NCI-H187 (cell line): ENCODE measurements at places on chromosomes 16 and 17.

- no peak for DNase-seq
Observed at GRCh38 chr16:84302111-84302954, 7.7 kb downstream of the WFDC1 start.

DNA sequence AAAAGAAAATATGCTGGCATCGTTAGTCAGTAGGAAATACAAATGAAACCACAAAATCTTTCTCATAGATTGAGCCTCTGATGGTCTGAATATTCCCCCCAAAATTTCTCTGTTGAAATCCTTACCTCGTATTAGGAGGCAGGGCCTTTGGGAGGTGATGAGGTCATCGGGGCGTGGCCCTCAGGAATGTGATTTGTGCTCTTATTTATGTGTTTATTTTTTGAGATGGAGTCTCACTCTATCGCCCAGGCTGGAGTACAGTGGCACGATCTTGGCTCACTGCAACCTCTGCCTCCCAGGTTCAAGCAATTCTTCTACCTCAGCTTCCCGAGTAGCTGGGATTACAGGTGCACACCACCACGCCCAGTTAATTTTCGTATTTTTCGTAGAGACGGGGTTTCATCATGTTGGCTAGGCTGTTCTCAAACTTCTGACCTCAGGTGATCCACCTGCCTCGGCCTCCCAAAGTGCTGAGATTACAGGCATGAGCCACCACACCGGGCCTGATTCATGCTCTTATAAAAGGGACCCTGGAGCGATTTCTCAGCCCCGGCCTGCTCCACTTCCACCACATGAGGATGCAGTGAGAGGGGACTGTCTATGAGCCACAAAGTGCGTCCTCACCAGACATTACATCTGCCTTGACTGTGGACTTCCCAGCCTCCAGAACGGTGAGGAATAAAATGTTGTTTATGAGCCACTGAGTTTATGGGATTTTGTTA is 53.1 kb downstream of the DNAH17 start:
- no peak for DNase-seq

GRCh38 chr16:75011634-75012307 is 12.9 kb downstream of the ZNRF1 start:
- DNase-seq, result no peak

GRCh38 chr16:72367851-72368250 is 195.9 kb upstream of the PMFBP1 start:
- no peak for DNase-seq

GRCh38 chr17:44781551-44782325 is 22.9 kb downstream of the ADAM11 start:
- no peak for DNase-seq

- peak; percentile 19 for DNase-seq
Observed at GRCh38 chr16:28935924-28936783, 4.4 kb downstream of the CD19 start.

GRCh38 chr16:72362973-72363372 is 191.0 kb upstream of the PMFBP1 start:
- DNase-seq, result no peak

GRCh38 chr17:36632916-36633771 is 31.8 kb downstream of the MRM1 start:
- no peak for DNase-seq

DNA sequence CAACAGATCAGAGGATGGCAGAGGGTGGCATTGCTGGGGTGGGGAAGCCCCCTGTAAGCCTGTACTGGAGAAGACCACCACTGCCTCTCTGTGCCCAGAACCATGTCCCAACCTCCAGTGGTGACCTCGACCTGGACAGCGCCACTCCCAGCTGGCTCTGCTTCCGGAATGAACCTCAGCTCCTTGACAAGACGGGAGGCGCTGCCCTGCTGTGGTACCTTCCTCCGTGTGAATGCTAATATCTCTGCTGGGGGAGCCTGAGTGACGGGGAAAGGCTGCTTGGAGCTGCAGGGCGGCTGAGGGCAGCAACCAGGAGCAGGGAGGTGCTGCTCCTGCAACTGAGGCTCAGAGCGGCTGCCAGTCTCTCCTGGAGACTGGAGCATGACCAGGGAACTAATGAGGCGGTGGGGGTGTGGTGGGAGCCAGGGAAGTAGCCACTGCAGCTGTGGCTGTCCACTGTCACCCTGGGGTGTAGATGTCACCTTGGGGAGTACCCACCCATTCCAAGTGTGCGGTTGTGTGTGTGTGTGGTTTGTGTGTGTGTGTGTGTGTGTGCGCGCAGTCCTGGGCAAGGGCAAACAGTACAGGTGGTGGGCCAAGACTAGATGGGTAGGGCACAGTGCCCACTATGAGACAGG is 6.2 kb downstream of the PRCD start:
- no peak for DNase-seq

DNA sequence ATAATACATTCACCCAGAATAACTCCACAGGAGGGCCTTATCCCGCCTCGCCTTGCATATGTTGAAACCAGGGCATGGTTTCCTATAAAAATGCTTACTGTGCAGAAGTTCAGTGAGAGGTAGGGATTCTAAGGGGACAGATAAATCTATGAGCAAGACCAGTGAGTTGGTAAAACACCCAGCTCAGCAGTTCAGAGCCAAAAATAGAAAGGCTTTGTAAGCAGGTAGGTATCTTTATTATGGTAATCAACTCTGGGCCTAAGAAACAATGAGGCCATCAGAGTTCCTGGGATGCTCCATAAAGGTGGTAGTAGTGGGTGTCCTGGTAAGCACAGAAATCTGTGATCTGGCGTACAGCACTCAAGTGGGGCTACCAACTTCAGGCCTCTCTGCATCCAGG is 549.4 kb upstream of the CDH5 start:
- DNase-seq, result no peak

GRCh38 chr17:66715745-66716156 is 119.2 kb upstream of the CACNG5 start:
- DNase-seq, result peak; percentile 31

DNA sequence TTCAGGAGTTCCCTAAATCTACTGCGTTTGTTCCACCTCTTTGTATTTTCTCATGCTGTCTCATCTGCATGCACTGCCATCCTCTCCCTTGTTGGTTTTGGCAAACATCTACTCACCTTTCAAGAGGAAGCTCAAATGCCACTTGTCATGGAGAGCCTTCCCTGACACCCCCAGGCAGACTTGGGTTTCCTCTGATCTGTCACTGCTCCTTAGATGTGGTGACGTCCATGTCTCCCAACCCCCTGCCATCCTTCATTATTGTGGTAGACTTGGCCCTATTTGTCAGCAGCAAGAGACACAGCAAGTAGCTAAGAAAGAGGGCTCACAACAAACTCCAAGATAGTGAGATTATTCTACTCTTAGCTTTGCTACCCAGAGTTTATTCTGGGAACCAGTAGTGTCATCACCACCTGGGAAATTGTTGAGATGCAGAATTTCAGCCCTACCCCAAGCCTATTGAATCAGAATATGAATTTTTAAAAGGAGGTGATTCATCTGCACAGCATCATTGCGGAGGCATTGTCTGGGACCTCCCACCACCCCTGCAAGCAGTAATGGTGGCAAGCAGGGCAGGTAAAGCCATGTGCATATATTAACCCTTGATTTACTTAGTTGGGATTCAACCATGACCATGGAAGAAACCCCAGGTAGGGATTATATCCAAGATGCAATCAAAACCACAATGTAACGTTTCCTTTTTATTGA is 248.9 kb downstream of the SHISA9 start:
- DNase-seq, result no peak

DNA sequence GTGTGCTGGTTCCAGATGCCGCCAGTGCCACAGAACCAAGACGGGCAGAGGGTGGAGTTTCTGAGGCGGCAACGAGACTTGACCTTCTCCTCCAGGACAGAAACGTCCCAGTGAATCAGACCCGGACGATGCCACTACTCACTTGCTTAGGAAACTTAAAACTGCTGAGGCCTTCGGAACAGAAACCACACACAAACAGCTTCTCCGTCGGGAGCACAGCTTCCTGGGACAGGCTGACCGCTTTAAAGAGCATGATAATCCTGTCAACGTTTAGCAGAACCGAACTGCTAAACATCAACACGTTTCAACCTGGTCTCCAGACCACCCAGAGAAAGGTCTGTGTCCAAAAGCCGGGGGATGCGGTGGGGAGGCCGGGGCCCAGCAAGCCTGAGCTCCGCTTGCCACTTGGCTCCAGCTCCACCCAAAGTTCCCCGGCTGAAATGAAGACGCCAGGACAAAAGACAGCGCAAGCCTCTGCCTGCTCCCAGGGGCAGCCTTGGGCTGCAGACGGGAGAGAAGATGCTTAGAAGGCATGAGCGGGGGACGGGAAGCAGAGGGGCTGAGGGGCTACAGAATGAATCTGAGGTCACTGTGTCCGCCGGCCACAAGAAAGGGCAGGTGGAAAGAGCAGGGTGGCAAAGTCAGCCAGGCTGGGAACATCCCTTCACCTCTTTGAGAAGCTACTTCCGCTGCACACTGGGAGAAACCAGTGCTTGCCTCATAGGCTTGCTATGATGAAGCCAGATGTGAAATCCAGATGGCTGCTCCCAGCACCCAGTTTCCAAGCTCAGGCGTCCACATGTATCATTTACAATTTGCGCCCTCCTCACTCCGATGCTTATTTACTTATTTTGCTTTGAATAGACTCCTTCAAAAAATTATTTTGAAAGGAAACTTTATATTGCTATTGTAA is 69.0 kb downstream of the MRM3 start:
- no peak for DNase-seq

GRCh38 chr16:84026606-84027005 is 16.0 kb downstream of the SLC38A8 start:
- DNase-seq, result no peak

DNA sequence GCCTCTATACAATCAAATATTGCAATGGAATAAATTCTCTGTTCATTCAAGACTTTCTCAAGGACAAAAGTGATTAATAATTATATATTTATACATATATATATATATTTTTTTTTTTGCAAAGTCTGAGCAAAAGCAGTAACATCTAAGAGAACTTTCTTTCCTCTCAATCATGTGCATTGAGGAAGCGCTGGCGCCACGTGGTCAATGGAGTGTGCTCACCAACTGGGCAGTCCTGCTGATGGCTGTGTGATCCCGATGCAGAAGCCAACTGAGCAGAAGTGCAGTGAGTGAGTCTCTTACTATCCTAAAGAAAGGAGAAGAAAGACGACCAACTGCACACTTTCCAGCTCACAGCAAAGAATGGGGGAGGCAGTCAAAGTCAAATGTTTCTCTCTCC is 37.2 kb upstream of the ULK2 start:
- DNase-seq, result no peak

GRCh38 chr17:10618202-10618635 is 38.9 kb downstream of the MYH3 start:
- no peak for DNase-seq

- no peak for DNase-seq
Observed at GRCh38 chr16:79869304-79870015, 268.9 kb upstream of the MAF start.

DNA sequence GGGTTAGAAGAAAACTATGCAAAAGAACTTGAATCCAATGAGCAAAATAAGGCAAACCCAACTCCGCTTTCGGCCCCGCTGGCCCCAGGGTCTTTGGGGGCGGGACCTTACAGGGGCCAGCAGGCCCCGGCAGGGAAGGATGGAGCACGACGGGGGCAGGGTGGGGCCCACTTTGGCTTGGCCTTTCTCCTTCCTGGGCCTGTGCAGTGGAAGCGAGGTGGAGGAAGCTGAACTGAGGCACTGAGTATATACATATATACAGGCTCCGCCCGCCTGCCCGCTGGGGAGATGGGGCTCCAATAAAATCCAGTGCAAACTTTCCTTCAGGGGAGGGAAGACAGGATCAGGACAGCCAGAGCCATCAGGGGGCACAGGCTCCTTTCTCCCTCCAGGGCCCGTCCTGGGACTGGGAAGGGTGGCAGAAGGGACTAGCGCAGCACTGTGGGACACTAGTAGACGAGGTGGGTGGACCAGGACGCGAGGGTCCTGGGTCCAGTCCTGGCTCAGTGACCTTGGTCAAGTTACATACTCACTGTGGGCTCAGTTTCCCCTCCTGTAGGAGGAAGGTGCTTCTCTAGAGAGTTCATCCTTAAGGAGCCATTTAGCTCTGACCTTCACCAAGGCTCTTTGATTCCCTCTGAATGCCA is 20.9 kb upstream of the MPO start:
- no peak for DNase-seq

DNA sequence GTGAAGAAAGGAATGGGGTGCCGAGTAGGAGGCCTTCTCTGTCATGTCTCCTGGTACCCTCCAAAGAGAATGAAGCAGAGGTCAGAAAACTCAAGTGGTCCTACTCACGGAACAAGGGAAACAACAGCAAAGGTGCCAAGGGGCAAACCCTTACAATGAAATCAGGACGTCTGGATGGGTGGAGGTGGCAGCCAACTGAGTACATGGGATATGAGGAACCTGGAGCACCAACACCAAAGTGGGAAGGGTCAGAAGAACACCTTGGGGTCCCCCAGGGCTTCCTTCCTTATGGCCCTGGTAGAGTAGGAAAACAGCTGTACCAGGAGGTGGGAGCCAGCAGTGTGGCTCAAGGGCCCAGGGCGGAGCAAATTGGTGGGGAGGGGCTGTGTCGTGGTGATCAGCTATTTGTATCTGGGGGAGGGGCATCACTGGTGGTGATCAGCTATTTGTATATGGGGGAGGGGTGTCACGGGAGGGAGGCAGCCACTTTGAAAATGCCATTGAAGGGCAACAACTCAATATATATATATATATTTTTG is 643 bp downstream of the HIGD1B start:
- no peak for DNase-seq

GRCh38 chr17:78697122-78697521 is 85.0 kb downstream of the CYTH1 start:
- DNase-seq, result no peak

GRCh38 chr16:67923414-67924116 is 8.1 kb downstream of the CTRL start:
- DNase-seq, result peak; percentile 32

DNA sequence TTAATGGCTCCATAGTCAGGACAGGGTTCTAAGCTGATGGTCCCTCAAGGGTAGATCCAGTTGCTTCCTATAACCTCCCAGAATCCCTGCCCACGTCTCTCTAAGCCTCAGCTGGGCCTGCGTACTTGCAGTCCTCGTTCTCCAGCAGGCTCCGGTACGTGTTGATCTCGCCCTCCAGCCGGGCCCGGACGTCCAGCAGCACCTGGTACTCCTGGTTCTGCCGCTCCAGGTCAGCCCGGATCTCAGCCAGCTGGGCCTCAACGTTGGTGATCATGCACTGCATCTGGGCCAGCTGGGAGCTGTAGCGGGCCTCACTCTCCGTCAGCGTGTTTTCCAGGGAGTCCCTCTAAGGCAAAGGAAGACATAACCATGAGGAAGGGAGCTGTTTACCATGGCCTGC is 4.5 kb downstream of the KRT32 start:
- DNase-seq, result no peak

DNA sequence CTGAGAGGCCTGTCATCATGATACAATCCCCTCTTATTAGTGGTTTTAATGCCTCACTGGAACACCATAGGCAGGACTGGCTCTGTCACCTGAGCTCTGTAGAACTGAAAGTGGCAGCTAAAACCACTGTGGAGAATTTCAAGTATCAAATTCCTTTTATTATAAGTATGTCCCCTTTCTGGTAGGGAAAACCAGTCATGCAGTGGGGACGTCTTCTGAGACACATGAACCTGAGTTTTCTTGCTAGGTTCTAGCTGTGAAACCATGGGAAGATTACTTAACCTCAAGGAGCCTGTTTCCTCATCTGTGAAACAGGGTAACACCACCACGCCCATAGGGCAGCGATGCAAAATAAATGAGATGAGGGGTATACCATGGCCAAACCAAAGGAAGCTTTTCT is 4.7 kb downstream of the VAC14 start:
- DNase-seq, result no peak

- DNase-seq, result no peak
Observed at GRCh38 chr17:10844621-10845387, 6.9 kb upstream of the PIRT start.

- no peak for DNase-seq
Observed at GRCh38 chr16:52597772-52598483, 51.0 kb upstream of the TOX3 start.

GRCh38 chr17:64110379-64111152 is 19.4 kb downstream of the ERN1 start:
- DNase-seq, result no peak
